ENCODE measurements at places on chromosomes 12 and 14.

GRCh38 chr14:64218344-64219240, 75.6 kb downstream of the ESR2 start:
- DNase-seq, result no peak

GRCh38 chr12:64053117-64053516, 169.0 kb downstream of the KICS2 start:
- no peak for DNase-seq

- DNase-seq, result no peak
Measured at GRCh38 chr12:1523558-1524050, 70.8 kb downstream of the FBXL14 start.

DNA sequence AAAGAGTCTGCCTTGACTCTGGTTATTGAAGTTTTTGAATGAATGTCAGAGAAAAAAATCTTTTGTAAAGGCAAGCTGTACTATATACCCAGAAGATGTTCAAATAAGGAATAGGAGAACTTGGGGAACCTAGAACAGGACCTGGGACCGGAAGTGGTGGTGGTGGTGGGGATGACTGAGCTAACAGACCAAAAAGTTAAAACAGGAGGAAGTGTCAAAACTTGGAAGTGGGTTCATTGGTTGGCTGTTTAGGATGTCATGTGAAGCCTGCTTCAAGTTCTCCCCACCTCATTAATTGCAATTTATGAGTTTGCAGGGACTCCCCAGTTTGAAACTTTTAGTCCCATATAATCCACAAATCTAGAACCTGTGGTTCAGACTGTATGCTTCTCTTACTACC, 26.2 kb downstream of the PLXNC1 start:
- no peak for DNase-seq

DNA sequence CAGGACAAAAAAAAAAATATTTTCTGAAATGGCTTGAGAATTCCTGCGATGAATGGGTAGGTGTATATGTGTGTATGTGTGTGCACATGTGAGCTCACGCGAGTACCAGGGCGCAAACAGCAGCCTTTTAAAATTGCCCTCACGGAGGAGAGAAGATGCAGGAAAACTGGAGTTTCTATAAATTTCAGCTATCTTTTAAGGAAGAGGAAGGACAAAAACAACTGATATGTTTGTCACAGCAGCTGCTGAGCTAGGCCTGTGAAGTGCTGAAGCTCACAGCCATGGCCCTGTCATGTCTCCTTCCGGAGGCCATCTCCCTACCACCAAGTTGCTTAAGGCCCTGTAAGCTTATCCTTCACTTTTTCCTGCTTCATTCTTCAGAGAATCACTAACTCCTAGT, 40.8 kb downstream of the DUSP16 start:
- no peak for DNase-seq

DNA sequence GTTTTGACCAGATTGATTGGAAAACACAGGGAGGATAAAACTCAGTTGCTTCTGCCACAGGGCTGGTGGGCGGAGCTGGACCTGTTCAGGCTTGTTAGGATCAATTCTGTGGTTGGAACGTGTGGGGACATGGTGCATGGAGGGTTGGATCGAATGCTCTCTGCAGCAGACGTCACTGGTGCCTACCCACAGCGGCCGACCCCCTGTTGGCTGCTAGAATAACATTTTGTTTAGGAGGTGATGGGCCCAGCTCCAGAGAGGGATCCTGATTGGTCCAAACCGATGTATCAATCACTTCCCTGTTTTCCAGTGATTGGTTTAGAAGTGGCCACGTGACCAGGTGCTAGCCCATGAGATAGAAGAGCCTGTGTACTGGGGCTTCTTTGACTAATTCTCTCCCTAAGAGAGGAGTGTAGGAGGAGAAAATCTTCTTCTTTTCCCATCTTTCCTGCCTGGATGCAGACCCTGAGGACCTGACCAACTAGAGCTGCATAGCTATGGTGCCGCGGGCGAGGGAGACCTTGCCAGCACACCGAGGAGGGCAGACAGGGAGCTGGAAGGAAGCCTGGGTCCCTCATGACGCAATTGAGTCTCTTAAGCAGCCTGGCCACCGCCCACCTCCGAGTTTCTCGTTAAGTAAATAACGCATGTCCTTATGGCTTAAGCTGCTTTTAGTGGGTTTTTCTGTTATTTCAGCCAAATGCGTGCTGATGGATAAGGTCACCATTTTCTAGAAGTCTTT, 163.5 kb downstream of the AACS start:
- no peak for DNase-seq

- no peak for DNase-seq
Measured at GRCh38 chr12:47985596-47986290, 18.5 kb downstream of the COL2A1 start.

- no peak for DNase-seq
Measured at GRCh38 chr14:68047906-68048305, 228.3 kb downstream of the RAD51B start.

GRCh38 chr14:54627219-54627539, 60.3 kb downstream of the SAMD4A start:
- DNase-seq, result no peak

DNA sequence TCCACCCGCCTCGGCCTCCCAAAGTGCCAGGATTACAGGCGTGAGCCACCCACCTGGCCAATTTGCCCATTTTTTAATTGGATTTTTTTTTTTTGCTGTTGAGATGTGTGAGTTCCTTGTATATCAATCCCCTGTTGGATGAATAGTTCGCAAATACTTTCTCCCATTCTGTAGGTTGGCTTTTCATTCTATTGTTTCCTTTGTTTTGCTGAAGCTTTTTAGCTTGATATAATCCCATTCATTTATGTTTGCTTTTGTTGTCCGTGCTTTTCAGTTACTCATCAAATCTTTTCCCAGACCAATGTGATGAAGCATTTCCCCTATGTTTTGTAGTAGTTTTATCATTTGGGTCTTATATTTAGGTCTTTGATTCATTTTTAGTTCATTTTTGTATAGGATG, 36.4 kb downstream of the TRAF3 start:
- no peak for DNase-seq

DNA sequence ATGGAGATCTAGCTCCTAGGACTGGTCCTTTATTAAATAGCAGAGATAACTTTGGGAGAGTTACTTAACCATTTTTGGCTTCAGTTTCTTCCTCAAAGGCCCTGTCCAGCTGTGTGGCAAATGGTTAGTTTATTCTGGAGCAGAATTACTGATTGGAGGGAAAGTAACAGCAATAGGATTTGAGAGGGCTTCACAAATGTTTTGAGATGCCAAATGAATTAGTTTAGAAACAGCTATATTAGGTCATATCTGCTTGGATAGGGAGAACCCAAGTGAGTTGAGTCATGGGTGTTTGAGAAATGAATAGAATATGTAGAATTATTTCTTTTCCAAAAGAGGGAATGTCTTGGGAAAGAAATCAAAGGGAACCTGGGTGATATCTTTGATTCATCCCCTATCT, 17.5 kb downstream of the RASSF3 start:
- no peak for DNase-seq
